Tibial artery (tissue), 4 donors: ENCODE measurements at places on chromosomes 12 and 14.

DNA sequence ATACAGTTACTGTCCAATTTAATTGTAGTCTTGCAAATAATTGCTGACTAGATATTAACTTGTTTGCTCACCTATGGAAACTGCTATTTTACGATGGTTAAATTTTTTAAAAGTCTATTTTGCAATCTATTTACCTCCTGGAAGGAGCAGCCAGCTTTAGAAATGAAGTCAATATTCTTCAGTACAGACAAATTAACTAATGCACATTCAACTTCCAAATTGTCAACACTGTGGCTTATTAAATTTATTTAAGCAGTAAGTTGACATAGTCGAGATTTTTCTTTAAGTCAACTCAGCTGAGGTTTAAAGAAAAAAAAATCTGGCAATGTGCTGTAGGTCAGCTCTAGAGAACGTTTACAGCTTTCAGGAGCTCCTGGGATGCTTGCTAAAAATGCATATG lies 221.2 kb downstream of the SSPN start:
- DNase-seq = no peak

GRCh38 chr12:76303365-76303764 lies 44.9 kb downstream of the BBS10 start:
- DNase-seq = no peak

GRCh38 chr12:88388566-88389540 lies 191.4 kb downstream of the KITLG start:
- no peak for DNase-seq

GRCh38 chr12:116153113-116153512 lies 124.4 kb downstream of the MED13L start:
- DNase-seq = no peak

DNA sequence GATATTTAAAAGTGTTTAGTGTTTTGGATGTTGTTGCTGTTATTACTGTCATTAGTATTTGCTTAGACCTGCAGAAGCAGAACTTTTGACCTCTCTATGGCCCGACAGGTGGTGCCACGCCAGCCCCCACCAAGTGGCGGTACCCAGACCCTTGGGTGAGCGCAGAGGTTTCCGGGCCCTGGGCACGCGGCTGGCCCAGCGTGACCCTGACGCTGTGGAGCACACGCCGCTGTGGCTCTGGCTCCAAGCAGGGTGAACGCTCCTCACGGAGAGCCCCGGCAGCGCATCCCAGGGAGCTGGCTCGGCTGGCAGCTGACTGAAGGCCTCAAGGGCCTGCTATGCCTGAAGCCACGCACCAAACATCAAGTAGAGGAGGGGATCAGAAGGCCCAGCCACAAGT lies 22.6 kb downstream of the SLC25A47 start:
- no peak for DNase-seq

GRCh38 chr14:56137849-56138248 lies 19.6 kb downstream of the PELI2 start:
- no peak for DNase-seq

GRCh38 chr12:64798165-64798564 lies 26.3 kb upstream of the TBC1D30 start:
- no peak for DNase-seq

GRCh38 chr12:90977224-90977623 lies 22.2 kb upstream of the CCER1 start:
- DNase-seq = no peak

GRCh38 chr12:104582739-104583138 lies 126.0 kb downstream of the CHST11 start:
- no peak for DNase-seq
